ENCODE measurements at places on chromosomes 1 and 21.

DNA sequence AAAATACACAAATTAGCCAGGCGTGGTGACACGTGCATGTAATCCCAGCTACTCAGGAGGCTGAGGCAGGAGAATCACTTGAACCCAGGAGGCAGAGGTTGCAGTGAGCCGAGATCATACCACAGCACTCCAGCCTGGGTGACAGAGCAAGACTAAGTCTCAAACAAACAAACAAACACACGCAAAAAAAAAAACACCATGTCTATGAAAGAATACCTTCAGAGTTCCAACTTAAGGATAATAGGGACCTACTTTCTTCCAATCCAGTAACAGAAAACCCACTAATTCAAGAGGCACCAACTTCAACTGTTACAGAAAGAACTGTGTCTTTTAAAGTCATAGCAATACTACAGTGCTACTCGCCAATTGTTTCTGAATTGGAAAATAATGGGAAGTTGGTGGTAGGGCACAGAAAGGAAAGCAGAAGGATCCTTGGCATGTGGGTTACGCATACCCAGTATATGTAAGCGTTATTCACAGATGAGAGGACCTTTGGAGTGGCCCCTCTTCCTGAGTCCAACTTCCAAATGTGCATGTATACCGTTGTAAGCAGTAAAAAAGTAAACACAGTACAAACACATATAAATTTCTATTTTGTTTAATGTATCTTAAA is 87.0 kb downstream of the ACBD6 start:
- no peak for DNase-seq

GRCh38 chr1:148318123-148318903 is 164.8 kb downstream of the PPIAL4G start:
- peak; percentile 16 for DNase-seq

DNA sequence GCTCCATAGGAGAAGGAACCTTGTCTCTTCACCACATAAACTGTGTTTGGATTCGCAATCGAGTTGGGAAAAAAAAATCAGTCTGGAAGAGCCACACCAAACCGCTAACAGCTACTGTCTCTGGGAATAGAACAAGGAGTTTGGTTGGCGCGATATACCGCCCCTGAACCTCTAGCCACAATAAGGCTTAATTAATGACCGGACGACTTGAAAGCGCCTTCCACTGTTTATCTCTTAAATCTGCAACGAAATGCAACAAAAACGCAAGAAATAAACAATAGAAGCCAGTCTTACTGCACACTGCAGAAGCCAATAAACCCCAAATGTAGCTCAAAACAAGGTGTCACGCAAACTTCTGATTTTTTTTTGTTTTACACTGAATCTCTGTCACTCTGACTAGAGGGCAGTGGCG is 10.9 kb downstream of the BTBD19 start:
- no peak for DNase-seq

DNA sequence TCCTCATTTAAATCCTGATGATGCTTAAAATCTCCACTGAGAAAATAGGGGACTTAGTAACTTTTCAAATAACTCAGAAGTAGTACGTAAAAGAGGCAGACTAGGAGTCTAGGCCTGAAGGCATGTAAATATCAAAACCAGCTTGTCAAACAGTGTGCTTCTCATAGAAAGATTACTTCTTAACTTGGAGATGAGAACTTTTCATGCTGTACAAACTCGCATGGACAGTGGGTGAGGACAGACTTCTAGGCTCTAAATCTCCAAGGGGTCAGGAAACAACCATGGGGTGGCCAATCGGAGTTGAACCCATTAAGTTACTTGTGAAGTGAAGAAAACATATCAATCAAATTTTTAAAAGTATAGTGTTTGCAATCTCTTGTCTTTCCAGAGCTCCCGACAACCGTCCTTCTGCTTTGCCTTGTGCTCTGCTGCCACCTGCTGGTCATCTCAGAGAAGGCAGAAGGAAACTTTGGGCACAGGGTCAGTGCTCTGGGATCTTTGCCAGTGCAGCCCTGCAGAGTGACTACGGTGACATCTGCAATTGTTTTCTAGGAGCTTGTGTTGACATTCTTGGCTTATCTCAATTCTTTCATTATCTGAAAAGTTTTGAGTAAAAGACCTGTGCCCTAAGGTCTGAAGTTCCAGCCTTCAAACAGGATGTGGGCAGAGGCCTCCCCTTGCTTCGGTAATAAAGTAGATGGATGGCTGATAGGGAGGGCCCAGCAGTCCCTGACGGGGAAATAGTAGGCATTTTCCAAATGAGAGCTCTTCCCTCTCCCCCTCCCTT is 105.1 kb upstream of the PDE4B start:
- peak; percentile 59 for DNase-seq

DNA sequence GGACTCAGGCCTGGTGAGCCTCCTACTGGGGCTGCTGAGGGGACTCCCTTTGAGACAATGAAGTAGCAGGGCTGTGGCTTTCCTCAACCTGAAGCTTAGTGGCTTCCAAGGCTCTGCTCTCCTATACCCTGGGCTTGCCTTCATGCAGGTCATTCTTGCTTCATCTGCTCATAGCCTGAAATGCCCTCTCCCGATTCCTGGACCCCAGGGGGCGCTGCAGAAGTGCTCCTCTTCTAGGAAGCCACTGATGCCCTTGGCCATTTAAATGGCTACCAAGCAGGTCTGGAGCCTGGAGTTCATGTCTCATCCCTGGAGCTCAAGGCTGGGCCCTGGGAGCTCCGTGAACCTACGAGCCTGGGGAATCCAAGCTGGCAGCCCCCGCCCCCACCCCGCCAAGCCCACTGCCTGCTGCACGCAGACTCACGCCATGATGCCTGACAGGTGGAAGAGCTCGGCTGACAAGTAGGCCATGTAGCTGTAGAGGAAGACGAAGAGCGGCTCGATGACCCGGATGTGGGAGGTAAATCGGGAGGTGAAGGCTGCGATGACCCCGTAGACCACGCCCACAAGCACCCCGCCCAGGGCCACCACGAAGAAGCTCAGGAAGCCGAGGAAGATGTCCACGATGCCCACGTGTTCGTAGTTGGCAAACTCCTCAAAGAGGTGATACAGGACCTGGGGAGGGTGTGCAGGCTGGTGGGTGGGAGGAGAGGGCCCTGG is 45.7 kb downstream of the SLC9A1 start:
- DNase-seq = no peak

- peak; percentile 87 for DNase-seq
Measured at GRCh38 chr1:81702903-81703302, 97.8 kb upstream of the ADGRL2 start.

DNA sequence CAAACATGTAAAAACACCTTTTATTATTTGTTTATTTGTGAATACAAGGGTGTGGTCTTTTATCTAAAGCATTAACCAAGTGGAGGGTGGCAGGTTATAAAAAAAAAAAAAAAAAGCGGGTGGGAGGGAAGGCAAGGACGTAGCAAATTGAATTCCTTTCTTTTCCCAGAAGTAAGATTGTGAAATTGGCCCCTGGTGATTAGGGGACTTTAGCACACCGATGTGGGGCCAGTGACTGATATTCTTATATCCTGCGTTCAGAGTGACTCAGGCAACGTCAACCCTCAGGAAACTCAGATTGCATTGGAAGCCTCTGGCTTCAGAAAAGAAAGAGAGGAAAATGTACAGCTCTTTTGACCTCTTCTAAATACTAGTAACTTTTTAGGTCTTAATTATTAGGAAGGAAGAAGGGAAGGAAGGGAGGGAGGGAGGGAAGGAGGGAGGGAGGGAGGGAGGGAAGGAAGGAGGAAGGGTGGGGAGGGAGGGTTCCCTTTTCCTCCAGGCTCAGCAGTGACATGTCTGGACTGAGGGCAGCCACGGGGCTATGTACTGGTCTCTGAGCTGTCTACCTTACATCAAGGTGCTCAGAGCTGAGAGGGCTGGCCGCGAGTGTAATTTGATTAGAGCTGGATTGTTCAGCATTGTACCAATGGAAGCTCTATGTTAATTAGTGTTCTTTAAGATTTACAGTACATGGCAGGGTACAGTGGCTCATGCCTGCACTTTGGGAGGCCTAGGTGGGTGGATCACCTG is 30.2 kb downstream of the EVA1C start:
- no peak for DNase-seq

DNA sequence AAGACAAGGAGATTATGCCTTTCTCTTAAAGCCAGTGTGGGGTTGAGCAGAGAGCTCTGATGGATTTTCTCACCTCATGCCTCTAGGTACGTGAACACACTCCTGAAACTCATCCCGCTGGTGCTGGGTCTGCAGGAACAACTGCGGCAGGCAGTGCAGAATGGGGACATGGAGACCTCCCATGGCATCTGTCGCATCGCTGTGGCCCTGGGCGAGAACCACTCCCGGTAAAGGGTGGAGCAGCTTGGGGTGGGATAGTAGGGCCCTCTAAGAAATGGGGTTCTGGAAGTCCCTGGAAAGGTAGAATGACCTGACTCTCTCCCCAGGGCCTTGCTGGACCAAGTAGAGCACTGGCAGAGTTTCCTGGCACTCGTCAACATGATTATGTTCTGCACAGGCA is 9.5 kb downstream of the IPO13 start:
- no peak for DNase-seq

GRCh38 chr1:67317803-67318202 is 10.1 kb downstream of the IL12RB2 start:
- no peak for DNase-seq

GRCh38 chr1:234271243-234271606 is 102.0 kb upstream of the COA6 start:
- no peak for DNase-seq

GRCh38 chr1:111139324-111139955 is 453 bp downstream of the DRAM2 start:
- peak; percentile 67 for DNase-seq

DNA sequence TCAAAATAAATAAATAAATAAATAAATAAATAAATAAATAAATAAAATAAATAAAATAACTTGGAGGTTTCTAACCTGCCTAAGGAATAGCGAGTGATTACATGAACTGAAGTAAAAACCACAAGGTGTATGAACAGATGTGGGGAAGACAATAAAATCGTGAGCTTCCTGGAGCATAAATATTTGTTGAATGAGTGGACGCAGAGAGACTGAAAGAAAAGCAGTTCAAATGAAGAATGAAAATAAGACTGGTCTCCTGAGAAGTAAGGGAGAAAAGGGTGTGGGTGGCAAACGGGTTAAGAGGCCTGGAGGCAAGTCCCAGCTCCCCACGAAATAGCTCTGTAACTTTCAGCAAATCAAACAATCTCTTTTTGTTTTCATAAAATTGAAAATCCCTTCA is 33.6 kb downstream of the CHML start:
- DNase-seq = peak; percentile 46
